ENCODE measurements at places on chromosomes 12 and 14. TPM values are rescaled to one million over a fixed set of nuclear protein-coding genes. Genes with fewer than 3 reads are reported as not detected.

DNA sequence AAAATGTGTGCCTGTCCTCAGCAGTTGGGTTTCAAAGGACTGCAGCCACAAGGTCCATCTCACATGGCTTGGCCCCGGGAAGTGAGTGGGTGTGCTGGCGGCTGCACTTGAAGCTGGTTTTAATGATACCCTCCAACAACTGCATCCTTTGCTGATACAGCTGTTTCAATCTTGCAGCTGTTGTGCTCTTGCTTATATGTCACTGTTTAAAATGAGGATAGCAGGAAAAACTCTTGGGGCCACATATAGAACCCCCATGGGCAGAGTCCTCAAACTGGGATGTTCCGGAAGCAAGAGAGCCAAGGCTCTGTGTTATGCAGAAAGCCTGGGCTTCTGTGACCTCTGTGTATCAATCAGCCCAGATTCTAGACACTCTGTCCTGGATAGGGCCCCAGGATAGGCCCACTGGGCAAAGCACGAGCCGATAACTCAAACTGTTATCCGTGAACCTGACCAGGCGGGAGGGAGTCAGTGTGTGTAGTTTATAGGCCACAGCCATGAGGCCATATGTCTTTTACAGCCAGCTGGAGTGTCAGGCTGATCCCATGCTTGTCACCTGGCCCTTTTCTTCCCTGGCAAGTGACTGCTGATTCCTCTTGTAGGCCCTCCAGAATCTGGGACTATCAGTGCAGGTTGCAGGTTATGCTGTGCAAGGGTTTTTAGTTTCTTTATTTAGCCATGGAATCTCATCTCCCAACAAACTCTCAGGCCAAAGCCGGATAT, 74.3 kb downstream of the SSPN start:
- DNase-seq = no peak

DNA sequence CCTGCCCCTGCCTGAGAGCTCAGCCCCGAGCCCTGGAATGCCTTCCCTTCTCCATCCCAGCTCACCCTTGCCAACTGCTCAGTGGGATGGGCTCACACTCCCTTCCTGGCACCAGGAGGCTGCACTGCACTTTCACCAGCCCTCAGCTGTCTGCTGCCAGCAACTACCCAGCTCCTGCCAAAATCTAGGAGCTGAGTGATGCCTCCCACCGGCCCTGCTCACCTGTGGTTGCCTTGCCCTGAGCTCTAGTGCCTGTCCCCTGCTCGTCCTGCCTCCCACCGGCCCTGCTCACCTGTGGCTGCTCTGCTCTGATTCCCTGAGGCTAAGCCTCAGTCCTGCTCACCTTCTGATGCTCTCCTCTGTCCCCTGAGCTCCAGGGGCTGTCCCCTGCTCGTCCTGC, 119.8 kb downstream of the TMEM121 start:
- no peak for DNase-seq

GRCh38 chr14:90274808-90275457, 18.6 kb downstream of the PSMC1 start:
- DNase-seq = no peak

DNA sequence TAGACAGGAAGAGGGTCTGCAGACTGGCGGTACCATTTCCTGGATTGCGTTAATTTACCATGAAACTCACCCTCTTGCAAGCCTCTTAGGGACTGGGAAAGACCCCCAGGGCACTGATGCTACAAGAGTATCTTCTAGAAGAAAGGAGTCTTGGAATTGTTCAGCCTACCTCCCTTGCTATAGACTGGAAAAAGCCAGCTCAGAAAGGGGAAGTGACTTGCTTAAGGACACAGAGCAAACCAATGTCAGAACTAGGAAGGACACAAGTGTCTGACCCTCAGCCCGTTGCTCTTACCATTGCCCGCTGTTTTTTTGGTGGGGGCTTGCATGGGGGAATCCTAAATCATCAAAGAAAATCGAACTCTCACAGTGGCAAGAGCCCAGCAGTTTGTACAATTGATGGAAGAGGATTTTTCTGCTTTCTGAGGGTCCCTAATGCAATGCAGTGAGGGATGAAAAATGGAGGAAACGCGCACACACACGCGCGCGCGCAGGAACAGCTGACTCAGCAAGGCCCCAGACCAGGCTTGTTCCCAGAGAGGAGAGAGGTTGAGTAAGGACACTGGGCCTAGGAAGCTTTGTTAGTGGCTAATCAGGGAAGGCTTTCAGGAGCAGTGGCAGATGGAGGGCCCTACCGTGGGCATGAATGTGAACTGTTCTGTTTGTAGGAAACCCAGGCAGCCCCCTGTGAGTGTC, 50.9 kb downstream of the RIN3 start:
- DNase-seq = no peak

DNA sequence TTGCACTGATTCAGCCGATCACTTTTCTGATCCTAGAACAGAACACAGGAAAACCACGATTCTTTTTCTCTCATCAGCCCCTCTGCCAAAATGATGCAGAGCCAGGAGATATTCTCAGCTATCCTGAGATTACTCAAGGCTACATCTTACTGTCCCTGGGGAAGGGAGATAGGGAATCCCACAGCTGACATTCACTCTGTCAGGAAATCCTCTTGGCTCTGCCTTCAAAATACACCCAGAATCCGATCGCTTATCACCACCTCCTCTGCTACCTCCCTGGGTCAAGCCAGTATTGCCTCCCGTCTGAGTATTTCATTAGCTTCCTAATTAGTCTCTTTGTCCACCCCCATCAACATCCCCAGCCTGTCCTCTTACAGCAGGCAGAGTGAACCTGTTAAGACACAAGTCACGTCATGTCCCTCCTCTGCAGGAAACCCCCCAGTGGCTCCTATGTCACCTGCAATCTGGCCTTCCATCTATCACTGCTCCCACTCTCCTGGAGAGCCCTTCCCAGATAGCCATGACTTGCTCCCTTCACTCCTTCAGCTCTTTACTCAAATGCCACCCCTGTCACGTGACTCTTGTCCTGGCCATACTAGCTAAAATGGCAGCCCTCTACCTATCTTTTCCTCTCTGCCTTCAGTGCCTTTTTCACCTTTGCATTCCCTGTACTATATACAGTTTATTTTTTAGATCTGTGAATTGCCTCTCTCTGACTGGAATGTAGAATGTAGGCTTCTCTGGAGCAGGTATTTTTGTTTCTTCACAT, 70.3 kb downstream of the GALNT4 start:
- DNase-seq = no peak

EID3 gene
- total RNA-seq = 9.4 TPM

SLC39A9 gene
- total RNA-seq = 59.1 TPM

METTL1 gene
- 8.5 TPM for total RNA-seq

IL23A gene
- total RNA-seq = 20.5 TPM

ASCL1 gene
- total RNA-seq = not detected

POLE gene
- 62.0 TPM for total RNA-seq

RAD9B gene
- total RNA-seq = 1.7 TPM

CPSF6 gene
- total RNA-seq = 108 TPM
